ENCODE measurements at places on chromosomes 4 and X.

DNA sequence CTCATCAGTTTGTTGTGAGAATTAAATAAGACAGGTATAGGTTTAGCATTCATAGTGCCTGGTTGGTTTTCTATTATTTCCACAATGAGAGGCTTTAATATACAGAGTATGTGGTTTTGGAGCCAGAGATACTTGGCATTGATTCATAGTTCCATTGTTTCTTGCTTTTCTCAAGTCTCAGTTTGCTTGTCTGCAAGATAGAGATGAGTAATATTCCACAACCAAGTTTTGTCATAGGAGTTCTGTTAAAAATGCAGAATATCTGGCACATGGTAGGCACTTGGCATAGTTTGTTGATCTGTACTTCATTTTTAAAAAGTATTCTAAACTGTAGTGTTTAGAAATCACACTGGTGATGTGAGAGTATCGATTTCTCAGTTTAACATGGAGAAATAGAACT is 37.5 kb upstream of the EDA2R start:
- no peak for DNase-seq

GRCh38 chr4:112075129-112075753 is 70.0 kb upstream of the FAM241A start:
- no peak for DNase-seq

- no peak for DNase-seq
Measured at GRCh38 chrX:69142788-69143469, 22.3 kb downstream of the PJA1 start.

GRCh38 chr4:171812665-171813525 is at the start of gene GALNTL6:
Gene GALNTL6, plus strand, starts transcription at chr4:171813404.
- no peak for DNase-seq

DNA sequence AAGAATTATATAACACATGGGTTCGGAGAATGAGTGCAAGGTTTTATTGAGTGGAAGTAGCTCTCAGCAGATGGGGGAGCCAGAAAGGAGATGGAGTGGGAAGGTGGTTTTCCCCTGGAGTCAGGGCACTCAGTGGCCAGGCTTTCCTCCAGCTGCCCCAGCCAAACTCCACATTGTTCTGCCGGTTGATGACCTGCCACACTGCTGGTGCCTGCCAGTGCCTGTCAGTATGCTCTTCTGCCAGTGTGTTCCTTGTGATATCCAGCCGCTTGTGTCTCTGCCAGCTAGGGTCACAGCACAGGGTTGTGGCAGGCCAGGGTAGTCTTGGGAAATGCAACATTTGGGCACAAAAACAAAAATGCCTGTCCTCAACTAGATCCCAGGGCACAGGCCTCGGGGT is 604.8 kb upstream of the TECRL start:
- no peak for DNase-seq

DNA sequence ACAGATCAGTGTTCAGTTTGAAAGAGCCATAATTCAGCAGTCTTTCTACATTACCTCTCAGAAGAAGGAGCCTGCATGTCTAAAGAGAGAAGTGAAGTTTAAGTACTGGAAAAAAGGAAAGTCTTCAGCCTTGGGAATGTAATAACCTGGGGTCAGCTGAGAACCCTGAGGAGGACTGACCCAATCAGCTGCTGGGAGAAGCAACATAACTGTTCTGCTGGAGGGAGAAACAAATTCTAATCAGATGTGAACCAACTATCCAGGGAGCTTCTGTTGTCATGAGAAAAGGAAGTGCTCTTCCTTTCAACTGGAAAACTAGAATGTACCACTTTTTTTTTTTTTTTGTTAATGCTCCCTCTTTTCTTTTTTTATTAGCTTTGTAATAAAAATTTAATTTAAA is 64.5 kb upstream of the PDE5A start:
- DNase-seq: no peak

DNA sequence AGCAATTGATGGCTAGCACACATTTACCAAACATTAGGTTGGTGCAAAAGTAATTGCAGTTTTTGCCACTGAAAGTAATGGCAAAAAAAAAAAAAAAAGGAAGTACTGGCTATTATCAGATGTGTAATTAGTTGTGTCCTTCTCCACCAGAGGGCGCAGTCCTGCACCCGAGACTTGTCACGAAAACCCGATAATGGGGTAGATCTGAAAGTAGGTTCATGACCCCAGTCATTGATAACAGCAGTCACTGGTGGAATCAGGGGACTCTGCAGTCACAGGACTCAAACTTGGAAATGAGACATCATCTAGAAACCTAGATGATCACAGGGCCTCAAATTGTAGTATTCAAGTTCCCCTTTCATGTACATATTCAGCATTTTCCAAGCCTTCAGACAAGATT is 13.1 kb upstream of the ACOT9 start:
- DNase-seq: peak; percentile 53

GRCh38 chrX:71532078-71532752 is 689 bp upstream of the OGT start:
- DNase-seq: peak; percentile 44

GRCh38 chr4:156901871-156902270 is 69.7 kb downstream of the PDGFC start:
- no peak for DNase-seq

DNA sequence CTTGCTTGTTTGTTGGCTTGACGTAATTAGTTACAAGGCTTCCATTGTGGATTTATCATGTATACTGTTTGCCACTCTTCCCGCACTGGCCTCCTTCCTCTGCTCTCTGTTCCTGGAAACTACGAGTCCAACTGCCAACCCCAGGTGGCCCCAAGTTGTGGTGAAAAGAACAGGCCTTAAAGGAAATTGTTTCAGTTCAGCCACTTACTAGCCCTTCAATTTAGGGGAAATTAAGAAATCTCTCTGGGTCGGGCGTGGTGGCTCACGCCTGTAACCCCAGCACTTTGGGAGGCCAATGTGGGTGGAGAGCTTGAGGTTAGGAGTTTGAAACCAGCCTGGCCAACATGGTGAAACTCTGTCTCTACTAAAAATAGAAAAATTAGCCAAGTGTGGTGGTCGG is 28.0 kb downstream of the RBM47 start:
- DNase-seq: no peak

- no peak for DNase-seq
Measured at GRCh38 chr4:82705928-82706300, 92.7 kb downstream of the SCD5 start.

DNA sequence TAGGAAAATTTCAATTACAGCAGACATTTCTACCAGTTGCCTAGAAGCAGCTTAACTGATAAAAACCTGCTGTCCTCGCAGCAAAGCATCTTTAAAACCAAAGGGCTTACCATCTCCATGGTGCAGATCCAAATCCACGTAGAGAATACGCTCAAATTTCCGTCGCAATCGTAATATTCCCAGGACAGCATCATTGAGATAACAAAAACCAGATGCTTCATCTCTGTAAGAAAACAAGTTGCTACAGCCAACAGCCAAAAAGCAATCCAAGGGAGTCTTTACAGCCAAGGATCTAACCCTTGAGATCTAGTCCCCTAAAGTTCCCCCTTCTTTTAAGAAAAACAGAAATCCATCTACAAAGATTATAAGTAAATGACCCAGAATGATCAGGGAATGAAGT is 77.6 kb downstream of the HDAC8 start:
- DNase-seq: no peak

- no peak for DNase-seq
Measured at GRCh38 chr4:99826016-99826415, 9.4 kb downstream of the DAPP1 start.

DNA sequence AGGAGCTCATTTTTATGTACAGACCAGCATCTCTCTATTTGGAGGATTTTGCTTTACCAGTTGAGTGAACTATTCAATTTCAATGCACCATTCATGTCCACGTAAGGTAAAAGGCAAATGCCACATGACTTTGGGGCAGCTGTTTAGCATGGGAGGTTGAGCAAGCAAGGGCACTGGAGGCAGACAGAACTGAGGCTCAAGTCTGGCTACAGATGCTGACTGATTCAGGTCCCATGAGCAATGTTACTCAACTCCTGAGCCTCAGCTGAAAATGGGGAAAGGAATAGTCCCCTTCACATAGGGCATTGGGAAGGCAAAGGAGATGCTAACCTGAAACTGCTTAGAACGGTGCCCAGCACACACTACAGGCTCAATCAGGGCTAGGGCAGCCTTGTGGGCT is 93.0 kb upstream of the MTM1 start:
- DNase-seq: no peak

- no peak for DNase-seq
Measured at GRCh38 chr4:123480706-123481418, 84.3 kb downstream of the SPRY1 start.

DNA sequence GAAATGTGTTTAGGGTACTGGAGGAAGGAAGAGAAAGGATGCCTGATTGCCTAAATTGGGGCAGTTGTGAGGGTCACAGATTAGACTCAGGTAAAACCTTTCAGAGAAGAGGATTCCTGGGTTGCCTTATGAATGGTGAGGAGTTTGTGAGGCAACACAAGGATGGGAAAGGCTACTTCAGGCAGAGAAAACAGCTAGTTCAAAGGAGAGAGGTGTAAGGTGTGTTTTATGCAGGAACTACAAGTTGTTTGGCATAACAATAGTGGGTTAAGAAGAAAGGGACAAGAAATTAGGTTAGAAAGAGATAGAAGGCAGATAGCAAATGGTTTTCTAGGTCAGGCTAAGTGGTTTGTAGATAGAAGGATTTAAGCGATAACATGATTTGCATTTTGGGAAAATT is 75.1 kb upstream of the PGRMC2 start:
- DNase-seq: no peak

DNA sequence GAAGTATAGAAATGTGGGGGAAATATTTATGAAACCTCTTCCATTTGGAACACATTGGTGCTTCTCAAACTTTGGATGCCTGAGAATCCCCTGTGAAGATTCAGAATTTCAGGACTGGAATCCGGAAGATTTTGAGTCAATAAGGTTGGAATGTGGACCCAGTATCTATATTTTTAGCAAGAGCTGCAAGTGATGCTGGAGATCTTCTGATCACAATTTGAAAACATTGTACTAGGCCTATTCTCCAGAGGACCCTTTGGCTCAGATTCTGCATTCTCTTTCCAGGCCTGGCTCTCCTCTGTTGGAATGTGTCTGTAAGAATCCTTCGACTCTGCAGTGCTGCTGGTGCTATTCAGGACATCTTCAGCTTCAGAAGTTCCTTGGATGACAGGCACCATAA is 2.4 kb upstream of the PKD2 start:
- DNase-seq: no peak

GRCh38 chrX:25022499-25023325 is 6.9 kb upstream of the ARX start:
- DNase-seq: no peak

GRCh38 chrX:11579636-11580600 is 85.8 kb downstream of the ARHGAP6 start:
- DNase-seq: no peak

DNA sequence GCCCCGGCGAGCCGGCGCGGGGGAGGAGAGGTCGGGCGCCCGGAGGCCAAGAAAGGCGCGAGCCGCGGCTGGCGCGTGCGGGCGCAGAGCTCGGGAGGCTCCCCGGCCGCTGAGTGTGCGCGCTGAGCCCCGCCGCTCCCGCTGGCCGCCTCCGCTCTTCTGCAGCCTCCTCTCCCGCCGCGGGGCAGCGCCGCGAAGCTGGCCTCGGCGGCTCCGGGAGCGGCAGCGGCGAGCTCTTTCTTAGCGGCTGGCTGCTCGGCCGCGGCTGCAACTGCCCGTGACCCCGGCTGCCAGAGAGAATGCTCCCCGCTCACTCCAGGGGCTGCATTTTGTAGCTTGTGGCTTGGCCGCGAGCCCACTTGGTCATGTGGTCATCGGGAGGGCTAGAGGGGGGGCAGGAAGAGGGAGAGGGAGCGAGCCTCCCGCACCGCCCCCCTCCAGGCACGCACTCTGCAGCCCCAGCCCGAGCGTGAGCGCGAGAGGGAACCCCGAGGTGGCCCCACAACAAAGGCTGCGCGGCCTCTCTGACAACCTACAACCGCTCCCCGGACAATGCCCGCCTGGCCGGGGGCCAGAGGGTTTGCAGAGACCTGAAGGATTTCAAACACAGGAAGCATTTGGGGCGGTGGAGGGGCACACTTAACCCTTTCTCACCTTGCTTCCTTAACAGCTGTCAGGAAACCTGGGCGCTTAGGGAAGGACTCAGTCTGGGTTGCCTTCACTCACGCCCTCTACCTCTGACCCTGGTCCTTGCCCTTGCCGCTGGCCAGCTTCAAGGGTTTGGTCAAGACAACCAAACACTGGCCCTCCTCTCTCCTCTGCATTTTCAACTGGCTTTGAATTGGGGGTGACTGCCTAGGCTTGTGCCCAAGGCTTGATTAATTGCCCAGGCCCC is at the start of gene APLN:
TSS of gene APLN (minus strand) at position 305 of the 895 bp plus-strand sequence. CDS start 326 bp downstream, outside the sequence.
- DNase-seq: peak; percentile 5

- no peak for DNase-seq
Measured at GRCh38 chr4:98745366-98745765, 87.0 kb upstream of the TSPAN5 start.

DNA sequence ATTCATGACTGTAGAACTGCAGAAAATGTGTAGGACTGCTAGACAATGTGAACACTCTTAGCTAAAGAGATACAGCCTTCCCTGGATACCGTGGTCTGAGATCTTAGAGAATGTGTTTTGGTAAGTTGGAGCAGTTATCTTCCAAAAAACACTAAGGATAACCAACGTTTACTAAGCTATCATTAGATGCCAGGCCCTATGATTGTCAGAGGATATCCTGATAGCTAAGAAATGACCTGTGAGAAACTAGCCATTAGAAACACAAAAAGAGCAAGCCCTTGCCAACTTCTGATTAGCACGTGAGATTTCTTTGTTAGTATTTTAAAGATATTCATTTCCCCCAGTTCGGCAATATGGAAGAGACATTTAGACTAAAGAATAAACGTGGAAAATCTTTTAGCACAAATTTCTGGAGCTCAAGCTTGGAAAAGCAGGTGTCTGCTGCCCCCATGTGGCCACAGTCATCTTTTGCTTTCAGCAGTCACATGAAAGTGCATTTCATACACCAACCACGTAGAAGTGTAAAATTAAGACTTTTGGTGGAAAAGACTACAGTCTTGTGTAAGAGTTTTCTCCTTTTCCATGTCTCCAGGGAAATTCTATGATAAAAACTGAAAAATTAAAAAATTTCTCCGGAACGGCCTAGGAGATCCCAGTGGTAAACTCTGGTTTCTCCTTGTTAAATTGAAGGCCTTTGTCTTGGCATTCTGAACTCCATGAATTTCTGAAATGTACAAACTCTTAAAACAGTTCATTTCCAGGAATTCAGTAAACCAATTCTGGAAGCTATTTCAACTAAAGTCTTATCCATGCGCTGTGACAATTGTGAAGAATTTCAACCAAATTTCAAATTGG is 136.4 kb downstream of the ZNF674 start:
- DNase-seq: peak; percentile 63

DNA sequence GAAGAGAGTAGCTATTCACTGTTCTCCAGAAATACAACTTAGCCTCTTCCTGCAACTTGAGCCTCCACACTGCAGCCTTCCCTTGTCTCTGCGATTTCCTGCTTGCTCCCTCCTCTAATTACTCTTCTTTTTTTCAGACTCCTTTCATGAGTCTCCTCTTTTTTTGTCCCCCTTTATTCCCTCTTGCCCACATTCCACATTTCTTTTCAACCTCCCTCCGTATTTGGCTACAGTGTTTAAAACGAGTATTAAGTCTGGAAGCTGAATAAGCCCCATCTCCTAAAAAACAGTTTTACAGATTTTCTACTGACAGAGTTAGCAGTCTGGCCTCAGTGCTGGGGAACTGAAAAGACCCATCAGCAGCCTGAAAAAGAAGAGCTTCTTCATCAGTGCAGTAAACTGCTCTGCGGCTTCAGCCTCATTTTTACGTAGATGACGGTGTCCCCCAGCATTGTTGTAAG is 141.5 kb downstream of the TENM3 start:
- DNase-seq: no peak
